Activated CD4-positive, alpha-beta T cell treated with anti-CD3 and anti-CD28 coated beads, Interleukin-2, Interleukin-6, amounts not matched to agents 100 ng/mL and 50 ng/mL, durations not matched to agents 16 hours and 8 hours (primary cell): ENCODE measurements at places on chromosomes 2 and 18.

- no peak for DNase-seq
Measured at GRCh38 chr2:19550750-19551149, 192.3 kb upstream of the OSR1 start.

- peak; percentile 3 for DNase-seq
Measured at GRCh38 chr2:75464348-75464946, 96.3 kb downstream of the EVA1A start.

GRCh38 chr2:46336283-46336959 is 39.2 kb downstream of the EPAS1 start:
- DNase-seq = no peak

DNA sequence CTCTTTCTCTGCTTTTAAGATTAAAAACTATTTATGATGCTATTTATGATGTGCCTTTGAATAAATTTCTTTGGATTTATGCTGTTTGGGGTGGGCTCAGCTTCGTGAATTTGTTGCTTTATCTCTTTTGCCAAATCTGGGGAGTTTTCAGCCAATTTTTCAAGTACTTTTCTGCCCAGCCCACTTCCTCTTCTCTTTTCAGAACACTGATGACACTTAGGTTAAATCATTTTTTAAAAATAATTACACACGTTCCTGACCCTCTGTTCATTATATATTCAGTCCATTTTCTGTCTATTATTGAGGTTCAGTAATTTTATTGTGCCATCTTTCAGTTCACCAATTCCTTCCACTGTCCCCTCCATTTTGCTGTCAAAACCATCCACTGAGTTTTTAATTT is 14.8 kb upstream of the BCL2L11 start:
- no peak for DNase-seq

DNA sequence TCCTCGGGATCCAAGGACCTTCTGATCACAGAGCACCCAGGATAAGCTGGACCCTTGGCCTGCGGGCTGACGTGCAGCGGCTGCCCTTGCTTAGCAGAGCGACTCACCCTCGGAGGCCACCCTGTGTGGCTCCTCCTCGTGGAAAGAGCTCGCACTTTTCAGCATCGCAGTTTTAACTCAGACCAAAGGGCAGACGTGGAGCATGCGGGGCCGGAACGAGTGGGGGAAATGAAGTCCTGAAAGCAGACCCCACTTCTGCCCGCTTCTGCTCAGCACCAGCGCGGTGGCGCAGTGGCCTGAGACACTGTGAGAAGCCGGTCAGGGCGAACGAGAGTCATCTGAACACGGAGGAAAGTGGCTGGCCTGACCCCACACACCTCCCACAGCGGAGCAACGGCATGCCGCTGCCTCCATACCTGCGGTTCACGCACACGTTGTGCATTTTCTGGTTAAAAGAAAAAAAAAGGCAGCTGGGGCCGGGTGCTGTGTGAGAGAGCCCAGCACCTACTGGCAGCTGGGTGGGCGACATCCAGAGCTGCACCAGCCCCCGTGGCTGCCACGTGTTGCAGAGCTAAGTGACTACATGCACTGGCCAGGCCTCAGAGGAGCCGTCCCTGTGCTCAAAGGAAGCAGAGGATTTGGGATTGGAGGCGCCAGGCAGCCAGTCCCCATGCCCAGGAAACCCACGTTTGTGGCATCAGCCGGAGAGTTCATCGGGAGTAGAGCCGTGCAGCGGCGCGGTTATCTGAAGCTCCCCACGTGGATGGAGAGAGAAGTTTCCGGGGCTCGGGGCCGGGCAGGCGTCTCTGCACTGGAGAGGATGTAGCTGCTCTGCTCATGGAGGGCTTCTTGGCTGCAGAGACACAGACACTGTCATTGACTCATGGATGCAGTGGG is 89.7 kb downstream of the USP40 start:
- DNase-seq = no peak

- DNase-seq = no peak
Measured at GRCh38 chr2:241897231-241897916, 27.8 kb downstream of the RTP5 start.

DNA sequence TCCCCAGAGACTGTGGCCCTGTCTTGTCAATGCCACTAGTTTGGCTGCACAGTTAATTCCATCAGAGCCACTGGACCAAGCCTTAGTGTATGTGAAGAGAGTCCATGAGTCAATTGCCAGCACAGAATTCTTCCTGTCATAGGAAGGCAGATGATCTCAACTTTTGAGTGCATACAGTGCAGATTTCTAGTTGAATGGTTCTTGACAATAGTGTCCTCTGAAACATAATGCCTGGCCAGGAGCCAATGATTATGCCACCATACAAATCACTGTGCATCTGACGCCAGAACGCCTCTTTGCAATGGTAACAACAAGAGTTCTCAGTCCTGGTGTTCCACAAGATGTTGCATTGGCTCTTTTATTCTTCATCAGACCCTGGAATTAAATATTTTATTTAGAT is 7.1 kb downstream of the NEUROD1 start:
- DNase-seq = no peak

DNA sequence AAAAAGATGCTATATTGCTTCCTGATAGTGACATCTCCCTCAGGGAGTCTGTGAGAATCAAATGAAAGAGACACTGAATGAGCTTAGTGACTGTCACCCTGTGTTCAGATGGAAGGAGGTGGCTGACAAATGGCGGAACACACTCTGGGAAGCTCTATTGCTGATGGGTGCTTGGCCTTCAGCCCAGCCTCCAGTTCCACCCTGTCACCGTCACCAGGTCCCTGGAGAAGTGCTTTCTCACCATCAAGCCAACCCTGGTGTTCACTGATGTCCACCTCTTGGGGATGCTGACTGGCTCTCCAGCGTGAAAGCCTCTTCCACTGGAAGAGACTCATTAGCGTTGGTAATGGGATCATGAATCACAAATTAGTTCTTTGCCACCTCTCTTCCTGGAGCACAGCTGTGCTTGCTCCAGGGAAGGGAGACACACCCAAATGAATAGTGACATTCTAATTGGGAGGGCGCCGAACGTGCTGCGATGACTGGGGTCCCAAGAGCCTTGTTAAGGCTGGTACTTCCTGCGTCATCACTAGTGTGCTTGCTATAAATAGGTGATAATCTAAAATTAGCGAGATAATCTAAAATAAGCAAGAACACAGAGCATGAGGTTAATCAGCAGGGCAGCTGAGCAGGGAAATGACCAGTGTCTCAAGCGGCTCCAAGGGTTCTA is 154.0 kb downstream of the CLIP4 start:
- no peak for DNase-seq

DNA sequence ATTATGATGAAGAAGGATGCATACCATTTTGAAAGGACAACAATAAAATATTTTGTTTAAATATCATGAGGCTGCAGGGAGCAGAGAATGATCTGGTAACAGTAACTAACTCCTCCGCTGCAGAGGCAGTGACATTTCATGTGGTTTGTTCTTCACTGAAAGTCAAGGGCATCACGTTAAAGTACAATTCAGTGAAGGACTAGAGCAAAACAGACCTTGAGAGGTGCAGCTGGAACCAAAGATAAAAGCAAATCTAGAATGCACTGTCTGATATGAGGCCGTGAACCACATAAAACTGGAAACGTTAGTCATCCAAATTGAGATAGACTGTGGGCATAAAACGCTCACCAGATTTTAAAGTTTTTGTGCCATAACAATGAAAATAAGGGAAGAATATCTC is 522.9 kb upstream of the TNP1 start:
- DNase-seq = no peak

- DNase-seq = no peak
Measured at GRCh38 chr18:61955644-61956043, 62.8 kb upstream of the RNF152 start.

- peak; percentile 88 for DNase-seq
Measured at GRCh38 chr2:136057023-136057801, 60.7 kb downstream of the CXCR4 start.

DNA sequence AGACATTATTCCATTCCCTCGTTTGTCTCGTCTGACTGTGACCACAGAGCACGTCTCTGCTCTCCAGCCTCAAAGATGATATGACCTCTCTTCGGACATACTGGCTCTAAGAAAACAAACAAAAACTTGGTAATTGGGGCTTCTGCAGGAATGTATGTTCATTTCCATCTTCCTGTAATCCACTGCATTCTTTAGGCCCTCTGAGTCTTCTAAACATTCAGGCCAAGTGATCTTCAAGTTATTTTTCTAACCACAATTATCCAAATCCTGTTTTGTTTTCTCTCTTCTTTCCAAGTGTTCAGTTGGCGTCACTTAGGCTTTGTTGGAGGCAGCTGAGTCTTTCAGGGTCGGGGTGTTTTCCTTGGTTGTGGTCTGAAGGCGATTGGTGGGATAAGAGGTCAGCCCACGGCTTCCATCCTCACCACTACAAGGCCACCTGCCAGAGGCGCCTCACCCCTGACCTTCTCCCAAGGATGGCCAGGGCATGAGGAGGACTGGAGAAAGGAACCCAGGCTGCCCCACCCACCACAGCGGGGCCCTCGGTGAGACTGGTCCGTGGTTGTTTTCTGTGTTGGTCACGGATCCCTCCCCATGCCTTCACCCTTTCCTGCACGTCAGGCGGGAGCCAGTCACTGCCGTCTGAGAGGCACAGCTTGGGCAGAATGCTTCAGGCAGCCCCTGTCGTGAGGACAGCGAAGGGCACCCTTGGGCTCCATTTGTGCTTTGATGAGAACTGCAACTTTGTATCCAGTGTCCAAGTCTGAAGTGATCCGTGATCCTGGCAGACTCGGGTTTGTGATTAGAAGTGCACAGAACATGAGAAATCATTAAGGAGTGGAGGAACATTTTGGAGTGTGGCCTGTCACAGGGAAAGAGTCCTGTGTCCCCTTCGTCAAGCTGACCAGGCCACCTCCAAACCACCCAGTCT is 88.6 kb upstream of the FHL2 start:
- no peak for DNase-seq

DNA sequence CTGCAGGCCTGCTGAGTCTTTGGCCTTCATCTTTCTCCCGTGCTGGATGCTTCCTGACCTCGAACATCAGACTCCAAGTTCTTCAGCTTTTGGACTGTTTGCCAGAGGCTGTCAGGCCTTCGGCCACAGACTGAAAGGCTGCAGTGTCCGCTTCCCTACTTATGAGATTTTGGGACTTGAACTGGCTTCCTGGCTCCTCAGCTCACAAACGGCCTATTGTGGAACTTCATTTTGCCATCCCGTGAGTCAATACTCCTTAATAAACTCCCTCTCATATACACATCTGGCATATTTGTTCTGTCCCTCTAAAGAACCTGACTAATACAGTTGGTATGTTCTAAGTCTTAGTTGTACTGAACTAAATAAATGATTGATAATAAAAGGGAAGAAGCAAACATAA is 702.8 kb upstream of the LINC00305 start:
- DNase-seq = no peak

DNA sequence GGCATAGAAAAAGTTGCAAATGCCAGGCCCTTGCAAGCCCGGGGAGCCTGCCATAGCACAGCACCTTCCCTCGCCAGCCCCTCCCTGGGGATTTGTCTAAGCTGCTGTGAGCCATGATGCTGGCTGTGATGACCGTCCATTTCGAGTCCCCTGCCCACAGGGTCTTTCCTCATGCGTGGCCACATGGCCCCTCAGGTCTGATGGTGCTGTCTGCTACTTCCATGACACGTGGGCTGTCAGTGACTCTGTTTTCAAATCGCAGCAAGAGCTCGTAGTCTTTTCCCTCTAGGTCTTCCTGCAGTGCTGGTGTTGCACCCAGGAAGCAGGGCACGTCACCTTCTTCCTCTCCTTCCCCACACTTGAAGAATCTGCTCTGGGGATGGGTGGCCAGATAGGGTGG is 15.5 kb upstream of the GNAL start:
- DNase-seq = no peak

DNA sequence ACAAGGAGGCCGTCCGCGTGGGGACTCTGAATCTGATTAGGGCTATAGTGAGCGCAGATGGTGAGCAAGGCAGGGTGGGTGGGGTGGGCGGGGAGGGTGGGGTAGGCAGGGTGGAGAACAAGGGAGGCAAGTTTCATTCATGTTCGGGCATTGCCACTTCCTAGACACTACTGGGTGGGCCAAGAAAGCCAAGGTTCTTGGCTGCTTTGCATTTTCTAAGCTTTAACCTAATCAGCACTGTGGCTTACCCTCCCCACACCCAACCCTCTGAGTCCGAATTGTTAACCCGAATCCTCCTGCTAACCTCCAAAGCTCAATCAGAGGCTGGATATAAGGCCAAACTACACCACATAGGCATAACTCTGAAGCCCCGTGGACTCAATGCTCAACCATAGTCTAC is 18.1 kb downstream of the MROH2A start:
- DNase-seq = no peak

GRCh38 chr2:147657086-147658000 is 187.5 kb upstream of the ACVR2A start:
- DNase-seq = no peak

DNA sequence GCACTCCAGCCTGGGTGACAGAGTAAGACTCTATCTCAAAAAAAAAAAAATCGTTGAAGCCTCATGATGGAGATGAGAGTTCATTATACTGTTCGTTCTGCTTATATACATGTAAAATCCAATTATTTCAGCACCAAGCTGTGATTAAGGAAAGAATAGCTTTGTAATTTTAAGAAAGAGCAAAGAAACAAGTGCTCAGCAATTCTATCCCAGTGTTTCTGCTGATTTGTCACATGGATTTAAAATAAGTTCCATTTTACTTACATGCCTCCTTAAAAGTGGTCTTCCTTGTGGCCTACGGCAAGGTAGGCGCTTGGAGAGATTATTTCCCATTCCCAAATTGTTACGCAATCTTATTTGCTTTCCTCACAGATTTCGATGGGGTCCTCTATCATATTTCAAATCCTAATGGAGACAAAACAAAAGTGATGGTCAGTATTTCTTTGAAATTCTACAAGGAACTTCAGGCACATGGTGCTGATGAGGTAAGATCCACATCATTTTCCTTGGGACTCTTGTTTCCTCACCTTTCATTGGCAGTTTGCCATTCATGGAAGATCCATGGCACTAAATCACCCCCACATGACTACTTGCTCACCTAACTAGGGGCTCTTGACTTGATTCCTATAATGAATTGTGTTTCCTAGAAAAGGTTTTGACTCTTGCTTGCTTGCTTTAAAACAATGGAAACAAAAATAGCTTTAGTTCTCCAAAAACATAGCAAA is 11.5 kb downstream of the ARPC2 start:
- peak; percentile 25 for DNase-seq

DNA sequence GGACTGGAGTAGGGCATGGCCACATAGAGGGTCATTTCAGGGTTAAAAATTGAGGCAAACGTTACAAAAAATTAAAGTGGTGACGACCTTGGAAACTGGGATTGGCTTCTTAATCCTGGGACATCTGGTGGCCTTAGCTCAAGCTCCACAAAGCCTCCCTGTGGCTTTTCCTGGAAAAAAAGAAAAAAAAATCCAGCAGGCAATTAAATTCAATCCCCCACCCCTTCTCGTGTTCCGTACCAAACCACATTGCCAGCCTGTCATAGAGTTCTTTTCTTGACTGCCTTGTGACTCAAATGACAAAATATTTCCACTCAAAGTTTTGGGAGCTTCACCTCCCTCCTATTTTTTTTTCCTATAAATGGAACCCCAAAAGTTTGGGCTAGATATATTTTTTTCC is 195.6 kb downstream of the HRH4 start:
- no peak for DNase-seq

- no peak for DNase-seq
Measured at GRCh38 chr18:26992926-26993325, 127.4 kb upstream of the AQP4 start.
